ENCODE measurements at places on chromosomes 2 and 18. TPM values are rescaled to one million over a fixed set of nuclear protein-coding genes. Genes with fewer than 3 reads are reported as not detected.

DNA sequence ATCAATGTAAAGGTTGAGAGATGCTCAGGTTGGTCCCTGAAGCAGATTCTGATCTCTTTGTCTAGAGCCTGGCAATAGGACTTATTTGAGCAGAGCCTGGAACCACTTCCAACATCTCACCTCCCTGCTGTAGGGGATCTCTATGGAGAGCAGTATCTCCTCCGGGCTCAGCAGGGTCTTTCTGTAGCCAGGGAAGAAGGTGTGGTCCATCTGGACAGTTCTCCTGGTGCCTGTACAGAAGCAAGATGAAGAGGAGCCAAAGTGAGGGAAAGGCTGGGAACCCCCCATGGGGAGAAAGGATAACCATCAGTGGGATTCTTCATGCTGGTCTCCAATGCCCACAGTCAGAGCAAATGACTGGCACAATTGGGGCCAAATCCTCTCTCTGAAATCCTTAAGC, 34.8 kb downstream of the XDH start:
- H3K27me3 ChIP-seq, result no peaks in the 10 kb centered on the region
- no peak for DNase-seq
- H3K36me3 ChIP-seq, result no peaks in the 10 kb centered on the region
- H3K27ac ChIP-seq, result no peak overlapping the region
- H3K4me1 ChIP-seq, result peaks cover 26% of the 10 kb centered on the region
- H3K4me3 ChIP-seq, result no peak overlapping the region

DNA sequence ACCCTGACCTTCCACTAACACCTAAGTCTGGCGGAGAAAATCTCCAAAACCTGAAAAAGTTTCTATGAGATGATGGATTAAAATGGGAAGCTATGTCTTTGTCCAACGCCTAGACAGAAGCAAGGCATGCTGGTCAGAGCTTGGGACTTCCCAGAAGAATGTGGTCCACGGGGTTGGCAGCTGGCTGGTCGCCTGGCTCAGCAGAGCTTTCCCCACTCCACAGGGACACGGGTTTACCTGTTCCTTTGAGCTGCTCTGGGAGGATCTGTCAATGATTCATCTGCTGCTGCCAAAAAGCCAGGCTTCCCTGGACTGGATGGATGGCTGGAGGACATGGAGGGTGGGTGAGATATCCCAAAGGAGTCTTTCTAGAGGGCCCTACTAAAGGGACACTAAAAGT, 10.8 kb downstream of the MBOAT2 start:
- H3K4me3 ChIP-seq, result no peak overlapping the region
- no peak overlapping the region for H3K27ac ChIP-seq
- H3K4me1 ChIP-seq, result peaks cover 14% of the 10 kb centered on the region
- no peaks in the 10 kb centered on the region for H3K27me3 ChIP-seq
- no peaks in the 10 kb centered on the region for H3K36me3 ChIP-seq

- no peaks in the 10 kb centered on the region for H3K27me3 ChIP-seq
- H3K27ac ChIP-seq, result no peak overlapping the region
- no peaks in the 10 kb centered on the region for H3K36me3 ChIP-seq
- no peak overlapping the region for H3K4me3 ChIP-seq
- H3K4me1 ChIP-seq, result no peaks in the 10 kb centered on the region
- DNase-seq, result no peak
Measured at GRCh38 chr2:109400102-109400501, 213.7 kb downstream of the SEPTIN10 start.

DNA sequence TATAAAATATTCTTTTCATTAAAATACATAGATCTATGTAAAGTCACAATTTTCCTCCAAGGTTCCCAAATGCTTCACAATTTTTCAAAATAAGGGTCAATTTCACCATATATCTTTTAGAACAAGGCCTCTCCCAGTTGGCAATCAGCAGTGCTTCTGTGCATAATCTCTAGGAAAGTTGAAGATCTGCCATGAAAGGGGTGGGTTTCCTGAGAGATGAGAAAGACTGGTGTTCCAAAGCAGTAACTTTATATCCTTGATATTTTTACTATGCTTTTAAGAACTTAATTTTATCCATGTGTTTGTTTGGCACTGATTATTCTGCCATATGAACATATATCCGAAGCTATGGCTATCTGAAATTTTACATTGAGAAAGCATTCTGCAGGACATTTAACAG, 199.4 kb upstream of the CYP26B1 start:
- no peak overlapping the region for H3K4me3 ChIP-seq
- no peaks in the 10 kb centered on the region for H3K27me3 ChIP-seq
- peaks cover 21% of the 10 kb centered on the region for H3K4me1 ChIP-seq
- H3K27ac ChIP-seq, result no peak overlapping the region

- H3K4me1 ChIP-seq, result peaks cover 7% of the 10 kb centered on the region
- peak overlapping the region; percentile 67 for H3K27ac ChIP-seq
- H3K36me3 ChIP-seq, result 0 out of 2 replicates have a peak, but pooled peaks cover under 1% of the 10 kb centered on the region
- no peak for DNase-seq
- H3K4me3 ChIP-seq, result peak overlapping the region; percentile 31
Measured at GRCh38 chr2:205764270-205764746, 82.0 kb downstream of the NRP2 start.

The ZNG1B gene
- total RNA-seq, result 47.1 TPM

- no peaks in the 10 kb centered on the region for H3K27me3 ChIP-seq
- no peaks in the 10 kb centered on the region for H3K36me3 ChIP-seq
- H3K27ac ChIP-seq, result no peak overlapping the region
- peak overlapping the region; percentile 12 for H3K4me3 ChIP-seq
- DNase-seq, result no peak
Measured at GRCh38 chr2:39432701-39433100, 4.4 kb downstream of the MAP4K3 start.

DNA sequence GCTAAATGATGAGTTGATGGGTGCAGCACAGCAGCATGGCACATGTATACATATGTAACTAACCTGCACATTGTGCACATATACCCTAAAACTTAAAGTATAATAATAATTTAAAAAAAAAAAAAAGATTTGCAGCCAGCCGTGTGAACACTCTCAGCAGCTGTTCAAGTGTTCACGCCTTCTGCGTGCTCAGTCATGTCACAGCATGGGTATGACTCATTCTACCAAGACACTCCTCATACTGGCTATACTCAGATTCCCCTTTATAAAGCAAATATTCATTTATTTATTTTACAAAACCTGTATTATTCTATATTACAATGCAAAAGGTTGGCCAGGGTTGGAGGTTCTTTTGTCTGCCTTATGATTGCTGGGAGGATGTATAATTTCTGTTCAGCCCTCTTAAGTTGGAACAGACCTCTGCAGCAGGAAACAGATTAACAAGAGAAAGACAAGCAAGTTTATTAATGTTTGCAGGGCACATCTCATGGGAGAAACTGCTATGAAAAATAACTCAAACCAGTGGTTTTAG, 1230.6 kb upstream of the CHAC2 start:
- no peaks in the 10 kb centered on the region for H3K4me1 ChIP-seq
- H3K36me3 ChIP-seq, result no peaks in the 10 kb centered on the region
- H3K27ac ChIP-seq, result no peak overlapping the region
- H3K27me3 ChIP-seq, result no peaks in the 10 kb centered on the region
- DNase-seq, result no peak

The SLC11A1 gene
- not detected for total RNA-seq

DNA sequence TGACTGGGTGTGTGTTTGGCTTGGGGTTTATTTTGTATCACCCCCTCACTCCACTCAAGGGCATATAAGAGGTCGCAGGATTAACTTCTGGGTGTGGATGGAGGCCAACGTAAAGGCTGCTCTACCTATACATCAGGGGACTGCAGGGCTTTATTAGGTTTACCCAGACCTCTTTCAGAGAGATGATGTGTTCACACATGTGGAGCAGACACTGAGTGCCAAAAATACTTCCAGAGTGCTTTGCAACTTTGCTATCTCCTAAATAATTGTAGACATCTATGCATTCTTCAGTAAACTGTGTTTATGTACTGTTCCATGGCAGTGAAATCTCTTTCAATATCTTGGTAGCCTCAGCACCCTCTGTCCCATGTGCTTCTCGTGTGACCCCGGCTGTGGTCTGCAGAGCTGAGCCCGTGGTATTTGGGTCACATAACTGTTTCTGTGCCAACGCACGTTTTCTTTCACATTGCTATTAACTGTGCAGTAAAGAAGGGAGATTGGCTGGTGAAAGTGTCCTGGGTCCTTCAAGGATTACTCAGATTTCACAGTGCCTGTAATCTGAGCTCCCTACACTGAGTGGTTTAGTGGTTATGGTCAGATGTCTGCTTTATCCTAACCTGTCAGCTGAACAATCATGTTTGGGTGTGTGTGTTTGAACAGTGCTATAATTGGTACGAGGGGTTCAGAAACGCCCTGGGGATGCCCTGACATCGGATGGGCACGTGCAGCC, 208.1 kb downstream of the VAPA start:
- H3K36me3 ChIP-seq, result no peaks in the 10 kb centered on the region
- H3K4me1 ChIP-seq, result peaks cover 19% of the 10 kb centered on the region
- no peak overlapping the region for H3K4me3 ChIP-seq
- DNase-seq, result no peak

GRCh38 chr18:8480506-8481328, 128.5 kb upstream of the RAB12 start:
- no peak overlapping the region for H3K27ac ChIP-seq
- DNase-seq, result peak; percentile 59
- no peaks in the 10 kb centered on the region for H3K27me3 ChIP-seq
- no peaks in the 10 kb centered on the region for H3K36me3 ChIP-seq
- no peak overlapping the region for H3K4me3 ChIP-seq

- H3K4me1 ChIP-seq, result no peaks in the 10 kb centered on the region
- no peak overlapping the region for H3K4me3 ChIP-seq
- no peak overlapping the region for H3K27ac ChIP-seq
- no peak for DNase-seq
- no peaks in the 10 kb centered on the region for H3K27me3 ChIP-seq
Measured at GRCh38 chr2:118968042-118968441, 26.0 kb downstream of the MARCO start.

The NETO1 gene
- total RNA-seq, result 20.7 TPM

DNA sequence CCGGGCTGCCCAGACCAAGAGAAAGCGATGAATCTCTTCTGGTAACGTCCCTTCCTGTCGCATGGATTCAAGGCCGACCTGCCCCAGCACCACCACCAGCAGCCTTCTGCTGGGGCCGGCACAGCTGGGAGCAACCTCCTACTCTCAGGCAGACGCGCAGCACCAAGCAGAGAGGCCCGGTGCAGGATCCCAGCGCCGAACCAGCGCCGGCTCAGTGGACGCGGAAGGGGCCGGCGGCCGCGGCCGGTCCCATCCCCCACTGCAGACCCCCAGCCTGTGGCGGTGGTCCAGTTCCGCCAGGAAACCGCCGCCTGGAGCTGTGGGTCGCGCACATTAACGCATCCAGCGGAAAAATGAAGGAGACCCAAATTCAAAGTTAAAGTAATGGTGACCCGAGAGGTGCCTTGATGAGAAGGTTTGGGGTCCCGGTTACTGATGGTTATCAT, 525 bp upstream of the MAL start:
- no peak overlapping the region for H3K27ac ChIP-seq
- no peaks in the 10 kb centered on the region for H3K36me3 ChIP-seq
- peak overlapping the region; percentile 71 for H3K4me3 ChIP-seq
- H3K27me3 ChIP-seq, result peaks cover 81% of the 10 kb centered on the region

DNA sequence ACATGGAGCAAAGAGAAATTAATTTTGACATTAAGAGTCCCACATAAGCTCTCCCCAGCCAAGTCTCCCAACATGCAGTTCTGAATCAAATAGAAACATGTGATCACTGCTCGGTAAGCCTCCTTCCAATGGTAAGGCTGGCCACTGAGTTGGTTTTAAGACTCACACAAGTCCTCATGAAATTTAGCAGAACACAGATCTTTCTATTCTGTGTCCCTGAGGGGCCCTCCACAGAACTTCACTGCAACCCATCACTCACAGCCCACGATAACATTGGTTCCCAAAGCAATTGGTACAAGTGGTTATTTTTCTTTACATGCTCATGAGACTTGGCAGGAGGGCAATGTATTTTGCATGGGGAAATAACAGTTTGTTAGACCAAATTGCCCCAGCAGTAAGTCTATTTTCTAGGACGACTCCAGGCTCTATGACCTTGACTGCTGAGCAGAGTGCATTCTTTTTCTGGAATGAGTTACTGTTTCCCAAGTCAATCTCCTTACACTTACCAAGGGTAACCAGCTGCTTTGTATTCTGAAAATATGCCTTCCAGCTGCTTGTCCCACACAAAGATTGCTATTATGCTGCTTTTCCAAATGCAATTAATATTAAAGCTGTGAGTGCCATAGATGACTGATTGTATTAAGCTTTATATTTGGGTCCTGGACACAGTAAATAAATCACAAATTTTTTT, 142.3 kb upstream of the TANK start:
- no peaks in the 10 kb centered on the region for H3K4me1 ChIP-seq
- DNase-seq, result no peak
- no peak overlapping the region for H3K27ac ChIP-seq
- no peaks in the 10 kb centered on the region for H3K27me3 ChIP-seq
- no peaks in the 10 kb centered on the region for H3K36me3 ChIP-seq
- H3K4me3 ChIP-seq, result no peak overlapping the region

DNA sequence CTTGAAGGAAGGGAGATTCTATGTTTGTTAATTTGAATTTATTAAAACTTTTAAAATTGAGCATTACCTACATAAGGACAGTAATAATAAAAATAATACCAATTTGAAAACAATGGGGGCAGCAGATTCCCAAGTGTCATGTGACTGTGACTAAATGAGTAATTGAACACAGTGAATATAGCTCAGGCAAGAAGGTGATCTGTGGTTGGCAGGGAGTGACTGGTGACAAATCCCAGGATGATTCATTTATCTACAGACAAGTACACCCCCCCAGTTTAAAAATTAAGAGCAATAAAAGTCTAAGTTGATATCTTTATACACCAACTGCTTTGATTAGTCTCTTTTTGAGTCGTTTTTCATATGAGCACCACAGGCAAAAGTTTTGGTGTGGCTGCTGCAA, 299.5 kb downstream of the ARHGAP15 start:
- H3K4me3 ChIP-seq, result no peak overlapping the region
- no peaks in the 10 kb centered on the region for H3K36me3 ChIP-seq
- no peaks in the 10 kb centered on the region for H3K4me1 ChIP-seq
- DNase-seq, result no peak
- H3K27ac ChIP-seq, result no peak overlapping the region

DNA sequence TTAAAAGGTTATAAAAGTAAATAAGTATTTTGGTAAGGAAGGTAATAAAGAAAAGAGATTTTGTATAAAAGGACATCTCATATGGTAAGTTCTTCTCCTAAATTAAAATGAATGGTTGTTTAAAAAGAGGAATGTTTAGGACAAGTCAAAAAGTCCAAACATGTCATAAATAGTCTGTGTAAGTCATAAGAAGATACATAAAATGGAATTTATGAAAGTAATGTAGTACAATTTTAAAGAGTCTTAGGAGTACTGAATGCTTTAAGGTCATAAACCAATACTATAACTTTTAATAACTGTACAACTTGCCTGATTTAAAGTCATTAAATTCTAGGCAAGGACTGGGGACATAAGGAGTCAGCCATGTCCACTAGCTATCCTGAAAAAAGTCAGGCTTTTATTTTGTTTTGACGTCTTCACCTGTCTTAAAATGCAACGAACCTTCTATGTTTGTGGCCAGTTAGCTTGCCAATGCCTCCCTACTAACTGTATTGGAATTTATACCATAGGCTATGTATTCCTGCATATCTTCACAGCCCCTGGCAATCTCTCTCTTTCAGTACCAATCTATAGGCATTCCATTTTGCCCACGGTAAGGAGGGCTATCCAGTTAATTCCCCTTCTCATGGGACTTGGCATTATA, 312.3 kb upstream of the LRRTM4 start:
- H3K4me1 ChIP-seq, result peaks cover 3% of the 10 kb centered on the region
- no peak overlapping the region for H3K4me3 ChIP-seq
- H3K27me3 ChIP-seq, result no peaks in the 10 kb centered on the region

The TPGS2 gene
- total RNA-seq, result 167 TPM
